ENCODE measurements at places on chromosomes 13 and 19.

GRCh38 chr13:112716841-112717520 is 27.1 kb downstream of the ATP11A start:
- DNase-seq: no peak

- DNase-seq: no peak
Observed at GRCh38 chr13:40520916-40521315, 145.5 kb downstream of the FOXO1 start.

GRCh38 chr13:107374038-107374437 is 806.1 kb upstream of the ARGLU1 start:
- DNase-seq: no peak

DNA sequence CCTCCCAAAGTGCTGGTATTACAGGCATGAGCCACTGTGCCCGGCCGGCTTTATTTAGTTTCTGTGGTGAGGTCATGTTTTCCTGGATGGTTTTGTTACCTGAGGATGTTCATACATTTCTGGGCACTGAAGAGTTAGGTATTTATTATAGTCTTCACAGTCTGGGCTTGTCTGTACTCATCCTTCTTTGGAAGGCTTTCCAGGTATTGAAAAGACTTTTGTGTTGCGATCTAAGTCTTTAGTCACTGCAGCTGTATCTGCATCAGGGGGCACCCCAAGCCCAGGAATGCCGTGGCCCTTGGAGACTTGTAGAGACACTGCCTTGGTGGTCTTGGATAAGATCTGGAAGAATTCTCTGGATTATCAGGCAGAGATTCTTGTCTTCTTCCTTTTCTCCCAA is 12.8 kb downstream of the BLOC1S3 start:
- DNase-seq: no peak

DNA sequence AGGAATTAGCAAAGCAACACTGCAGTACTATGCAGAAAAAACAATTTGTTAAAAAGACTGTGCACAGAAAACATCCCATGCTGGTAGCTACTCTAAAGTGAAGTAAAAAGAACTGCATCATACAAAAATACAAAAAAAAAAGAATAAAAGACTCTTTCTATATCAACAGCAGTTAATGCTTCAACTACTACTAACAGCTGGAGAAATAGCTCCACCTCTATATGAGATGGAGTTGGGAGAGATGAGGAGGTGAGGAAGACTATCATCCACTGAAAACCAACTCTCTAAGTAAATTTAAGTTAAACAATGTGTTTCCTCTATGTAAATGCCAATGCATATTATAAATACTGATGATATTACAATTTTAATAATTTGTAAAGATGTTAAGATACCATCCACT is 1.8 kb downstream of the ZC3H13 start:
- no peak for DNase-seq

- DNase-seq: no peak
Observed at GRCh38 chr19:18389726-18390064, 3.7 kb downstream of the GDF15 start.

GRCh38 chr19:44789943-44790483 is 12.3 kb downstream of the CBLC start:
- no peak for DNase-seq

DNA sequence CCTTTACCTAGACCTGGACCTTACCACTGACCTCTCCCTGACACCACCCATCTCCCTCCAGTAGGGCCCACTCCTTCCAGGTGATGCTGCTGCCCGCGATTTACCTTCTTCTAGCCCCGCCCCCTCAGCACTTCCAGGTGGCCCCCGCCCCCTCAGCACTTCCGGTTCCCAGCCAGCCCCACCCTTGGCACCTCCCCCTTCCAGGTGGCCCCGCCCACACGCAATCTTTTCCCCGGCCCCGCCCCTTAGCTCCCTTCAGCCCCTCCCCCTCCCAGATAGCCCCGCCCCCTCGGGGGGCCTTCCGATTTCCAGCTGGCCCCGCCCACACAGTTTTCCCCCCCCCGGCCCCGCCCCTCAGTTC is 586 bp downstream of the LIG1 start:
- DNase-seq: peak; percentile 17

DNA sequence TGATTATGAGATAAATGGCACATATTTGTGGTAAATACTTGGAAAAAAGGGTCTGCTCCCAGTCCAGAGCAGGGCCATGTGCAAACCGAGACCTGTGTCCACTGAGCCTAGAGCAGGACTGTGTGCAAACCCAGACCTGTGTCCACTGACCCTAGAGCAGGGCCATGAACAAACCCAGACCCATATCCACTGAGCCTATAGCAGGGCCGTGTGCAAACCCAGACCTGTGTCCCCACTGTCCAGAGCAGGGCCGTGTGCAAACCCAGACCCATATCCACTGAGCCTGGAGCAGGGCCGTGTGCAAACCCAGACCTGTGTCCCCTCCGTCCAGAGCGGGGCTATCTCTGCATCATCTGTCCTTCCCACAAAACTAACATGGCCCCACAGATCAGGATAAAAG is 136.0 kb downstream of the ATP11A start:
- DNase-seq: no peak

- DNase-seq: no peak
Observed at GRCh38 chr19:8528500-8528899, 14.5 kb upstream of the ZNF414 start.

GRCh38 chr13:59145381-59145780 is 1018.3 kb downstream of the DIAPH3 start:
- no peak for DNase-seq

- DNase-seq: no peak
Observed at GRCh38 chr13:113741191-113741668, 17.8 kb upstream of the TMEM255B start.

GRCh38 chr13:24630851-24631620 is 49.2 kb upstream of the ATP12A start:
- DNase-seq: no peak

- DNase-seq: no peak
Observed at GRCh38 chr13:81171065-81171647, 830.2 kb upstream of the SPRY2 start.

DNA sequence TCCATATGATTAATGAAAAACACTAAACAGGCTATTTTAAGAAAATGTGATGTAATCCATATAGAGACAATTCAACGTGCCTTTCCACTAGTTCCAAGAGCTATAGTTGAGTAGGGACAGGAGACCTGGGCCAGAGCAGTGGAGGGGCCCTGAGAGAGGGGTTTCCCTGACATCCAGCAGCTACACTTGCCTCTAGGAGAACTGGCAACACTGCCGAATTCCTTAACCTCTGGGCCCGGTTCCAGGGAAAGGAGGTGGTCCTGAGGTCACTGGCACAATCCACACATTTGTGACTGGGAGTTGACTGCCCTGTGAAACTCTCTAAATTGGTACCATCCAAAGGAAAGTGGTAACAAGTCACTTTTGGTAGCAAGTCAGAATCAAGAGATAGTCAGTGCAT is 264.4 kb downstream of the DCLK1 start:
- no peak for DNase-seq

Measured in stromal cell of bone marrow (primary cell).